GM12878 (cell line): ENCODE measurements at places on chromosomes 4 and X. TPM values are rescaled to one million over a fixed set of nuclear protein-coding genes. Genes with fewer than 3 reads are reported as not detected.
A peak's percentile ranks its signal among the peaks of the same experiment; 100 is the strongest.

GRCh38 chrX:39149761-39150160 is 348.5 kb downstream of the MID1IP1 start:
- no peak for DNase-seq

GRCh38 chrX:63686878-63687714 is 97.9 kb downstream of the ARHGEF9 start:
- peak; percentile 20 for DNase-seq

GRCh38 chrX:71815906-71816156 is 52.7 kb downstream of the CXorf49B start:
- DNase-seq: no peak

KDR gene
- 0.05 and 0.13 TPM in 2 replicates for total RNA-seq

DNA sequence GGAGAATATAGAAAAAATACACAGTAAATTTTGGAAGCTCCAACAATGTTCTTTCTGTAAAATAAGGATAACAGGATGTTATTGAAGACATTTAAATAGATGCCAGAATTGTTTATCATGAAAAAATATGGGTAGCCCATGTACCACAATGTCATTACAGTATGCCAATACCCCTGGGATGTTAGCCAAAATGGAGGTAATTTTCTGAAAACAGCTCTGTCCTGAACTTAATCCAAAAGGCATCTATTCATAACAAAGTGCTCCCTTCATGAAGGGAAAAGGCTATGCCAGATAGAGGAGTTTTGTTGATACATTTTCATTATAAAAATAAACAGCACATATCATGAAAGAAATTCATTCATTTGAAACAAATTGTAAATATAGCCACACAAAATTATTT is 1902.6 kb upstream of the AGA start:
- DNase-seq: no peak

GRCh38 chr4:41322617-41323016 is 65.9 kb downstream of the UCHL1 start:
- DNase-seq: no peak

DNA sequence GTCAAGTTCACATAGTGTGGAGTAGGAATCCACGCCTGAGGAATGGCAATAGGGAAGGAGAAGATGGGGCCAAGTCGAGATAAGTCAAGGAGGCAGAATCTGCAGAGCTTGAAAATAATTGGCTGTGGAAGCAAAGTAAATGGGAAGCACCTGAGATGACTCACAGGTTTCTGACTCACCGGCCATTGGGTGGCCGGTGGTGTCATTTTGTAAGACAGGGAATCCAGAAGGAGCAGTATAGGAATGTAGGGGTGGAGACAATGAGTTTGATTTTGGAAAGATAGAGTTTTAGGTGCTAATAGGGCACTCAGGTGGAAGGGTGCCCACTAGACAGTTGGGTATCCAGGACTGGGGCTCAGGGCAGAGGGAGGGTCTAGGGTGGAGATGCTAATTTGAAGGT is 201.0 kb upstream of the MAMLD1 start:
- DNase-seq: no peak

GRCh38 chrX:148298737-148299136 is 201.7 kb upstream of the AFF2 start:
- DNase-seq: no peak

SPIN3 gene
- 8.1 and 10.1 TPM in 2 replicates for total RNA-seq

- no peak for DNase-seq
Measured at GRCh38 chrX:150899191-150899757, 806 bp upstream of the CD99L2 start.

DNA sequence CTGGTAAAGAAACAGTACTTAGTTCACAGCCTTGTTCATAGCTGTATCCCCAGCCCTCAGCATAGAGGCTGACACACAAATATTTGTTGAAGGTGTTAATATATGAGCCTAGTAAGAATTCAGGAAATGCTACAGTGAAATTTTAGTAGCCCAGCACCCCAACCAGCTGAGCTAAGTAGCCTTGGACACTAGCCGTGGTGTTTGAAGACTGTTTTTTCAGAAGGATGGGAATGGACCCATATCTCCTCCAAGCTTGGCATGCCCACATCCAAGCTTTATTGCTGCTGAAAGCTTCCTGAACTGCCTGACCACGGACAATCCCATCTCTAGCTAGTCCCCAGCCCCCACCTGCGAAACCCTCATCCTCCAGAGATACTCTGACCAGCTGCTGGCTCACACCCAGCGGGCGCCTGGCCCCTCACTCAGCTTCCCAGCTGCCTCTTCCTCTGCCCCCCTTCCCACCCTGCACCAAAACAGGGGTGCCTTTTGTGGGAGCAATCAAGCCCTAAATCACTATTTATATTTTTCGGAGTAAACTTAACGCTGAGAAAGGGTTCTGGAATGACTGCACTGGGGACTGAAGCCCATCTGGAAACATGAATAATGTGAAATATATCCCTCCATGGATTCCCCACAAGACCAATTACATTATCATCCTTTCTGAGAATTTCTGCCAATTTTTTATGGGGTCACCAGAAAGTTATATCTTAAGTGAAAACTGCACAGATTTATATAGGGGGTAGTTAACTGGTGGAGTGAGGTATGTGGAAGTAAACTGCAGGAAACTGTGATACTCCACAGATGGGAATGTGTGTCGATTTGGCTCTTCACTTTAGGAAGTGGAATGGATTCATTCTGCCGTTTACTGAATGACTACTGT is 41.1 kb upstream of the CBR4 start:
- DNase-seq: no peak

DNA sequence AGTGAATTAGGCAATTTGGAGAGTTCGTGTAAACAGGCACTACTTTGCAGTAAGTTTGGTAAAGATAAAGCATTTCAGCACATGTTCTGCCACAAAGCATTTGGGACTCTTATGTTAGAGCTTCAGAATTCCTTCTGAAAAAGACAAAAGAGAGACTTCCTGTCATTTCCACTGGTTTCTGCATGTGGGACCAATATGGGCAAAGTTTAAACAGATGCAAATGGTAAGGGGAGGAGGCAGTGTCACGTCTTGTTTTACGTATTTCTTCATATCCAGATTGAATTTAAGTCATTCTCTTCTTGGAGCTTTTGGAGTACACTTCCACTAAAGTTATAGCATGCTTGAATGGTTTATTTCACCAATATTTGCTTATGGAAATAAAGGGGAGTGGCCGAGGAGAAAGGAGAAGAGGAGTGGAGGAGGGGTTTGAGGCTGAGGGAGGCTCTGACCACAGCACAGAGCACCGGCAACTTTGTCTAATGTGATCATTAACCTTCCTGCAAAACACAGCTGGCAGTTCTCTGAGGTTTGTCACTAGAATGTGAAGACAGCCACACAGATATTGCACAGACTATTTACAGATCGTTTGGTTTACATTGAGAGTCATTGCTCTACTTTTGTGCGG is at the start of gene APELA:
Gene APELA (plus strand): TSS at position 479 of the 625 bp plus-strand sequence. CDS start 154 bp downstream, outside the sequence.
- DNase-seq: peak; percentile 82
